ENCODE measurements at places on chromosomes 7 and 10. TPM values are rescaled to one million over a fixed set of nuclear protein-coding genes. Genes with fewer than 3 reads are reported as not detected.

Gene VENTX
- 1.2 TPM for total RNA-seq

Gene RP9
- 10.8 TPM for total RNA-seq

Gene SGCE
- 70.2 TPM for total RNA-seq

Gene LRRD1
- not detected for total RNA-seq

Gene FZD8
- 31.3 TPM for total RNA-seq

Gene FAM131B
- 0.43 TPM for total RNA-seq

Gene ARHGAP12
- 44.3 TPM for total RNA-seq

Gene SPDYE2
- total RNA-seq = not detected

Gene ACHE
- total RNA-seq = 20.9 TPM

Gene OR6B1
- not detected for total RNA-seq

GRCh38 chr7:74033372-74034311 is 5.7 kb downstream of the ELN start:
- peak; percentile 33 for DNase-seq

GRCh38 chr7:132723506-132724081 is 147.3 kb upstream of the PLXNA4 start:
- no peak for DNase-seq

GRCh38 chr10:101495324-101495925 is 92.6 kb downstream of the POLL start:
- no peak for DNase-seq

DNA sequence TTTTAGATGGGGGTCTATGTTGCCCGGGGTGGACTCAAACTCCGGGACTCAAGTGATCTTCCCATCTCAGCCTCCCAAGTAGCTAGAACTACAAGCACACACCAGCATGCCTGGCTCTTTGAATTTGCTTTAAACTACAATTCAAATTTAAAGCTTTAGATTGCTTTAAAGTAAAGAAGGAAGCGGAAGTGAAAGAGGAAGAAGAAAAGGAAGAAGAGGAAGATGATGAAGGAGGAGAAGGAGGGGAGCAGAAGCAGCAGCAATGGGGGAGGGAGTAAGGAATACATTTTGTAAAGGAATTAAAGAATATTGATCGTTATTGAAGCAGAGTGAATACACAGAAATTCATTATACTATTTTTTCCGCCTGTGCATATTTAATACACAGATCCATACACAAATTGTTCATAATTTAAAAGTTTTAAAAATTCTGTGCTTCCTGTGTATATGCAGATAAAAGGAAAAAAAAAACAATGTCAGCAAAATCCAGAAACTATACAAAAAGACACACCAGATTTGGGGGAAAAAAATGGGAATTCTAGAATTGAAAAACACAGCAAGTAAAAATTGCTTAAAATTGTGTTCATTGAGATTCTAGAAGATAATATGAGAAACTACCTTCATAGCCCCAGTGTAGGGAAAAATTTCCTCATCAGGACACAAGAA is 60.8 kb upstream of the KCNMA1 start:
- no peak for DNase-seq

DNA sequence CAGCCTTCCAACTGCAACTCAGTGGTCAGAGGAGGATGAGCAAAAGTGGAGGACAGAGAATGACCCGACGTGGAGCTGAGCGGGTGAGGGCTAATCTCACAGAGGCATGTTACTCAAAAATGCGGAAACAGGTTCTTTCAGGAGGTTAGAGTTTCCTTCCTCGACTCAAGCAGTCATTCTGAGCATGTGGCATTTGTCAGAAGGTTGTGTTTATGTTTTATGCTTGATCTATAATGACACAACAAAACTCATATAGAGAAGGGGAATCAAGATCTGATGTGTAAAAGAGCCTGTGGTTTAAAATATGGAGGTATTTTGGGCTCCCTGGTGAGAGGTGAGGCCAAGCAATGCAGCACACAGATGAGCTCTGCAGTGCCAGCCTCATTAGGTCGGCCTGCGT is 311.4 kb downstream of the ADARB2 start:
- DNase-seq = no peak

GRCh38 chr10:12321641-12322040 is 27.7 kb upstream of the CAMK1D start:
- no peak for DNase-seq

DNA sequence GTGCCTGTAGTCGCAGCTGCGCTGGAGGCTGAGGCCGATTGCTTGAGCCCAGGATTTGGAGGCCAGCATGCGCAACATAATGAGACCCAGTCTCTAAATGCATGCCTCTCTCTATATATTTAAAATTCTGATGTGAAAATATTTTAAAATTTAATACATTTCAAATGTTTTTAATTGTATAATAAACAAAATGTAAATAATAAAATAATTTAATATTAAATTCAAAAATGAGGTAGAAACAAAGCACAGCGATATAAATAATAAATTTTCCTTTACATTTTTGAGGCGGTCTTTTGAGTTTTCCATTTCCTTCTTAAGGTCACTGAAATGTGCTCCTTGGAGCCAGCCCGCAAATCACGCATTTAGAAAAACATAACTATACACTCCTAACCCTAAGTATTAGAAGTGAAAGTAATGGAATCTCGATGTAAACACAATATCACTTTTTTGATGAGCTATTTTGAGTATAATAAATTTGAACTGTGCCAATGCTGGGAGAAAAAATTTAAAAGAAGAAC is 523 bp upstream of the CDK1 start:
- no peak for DNase-seq

DNA sequence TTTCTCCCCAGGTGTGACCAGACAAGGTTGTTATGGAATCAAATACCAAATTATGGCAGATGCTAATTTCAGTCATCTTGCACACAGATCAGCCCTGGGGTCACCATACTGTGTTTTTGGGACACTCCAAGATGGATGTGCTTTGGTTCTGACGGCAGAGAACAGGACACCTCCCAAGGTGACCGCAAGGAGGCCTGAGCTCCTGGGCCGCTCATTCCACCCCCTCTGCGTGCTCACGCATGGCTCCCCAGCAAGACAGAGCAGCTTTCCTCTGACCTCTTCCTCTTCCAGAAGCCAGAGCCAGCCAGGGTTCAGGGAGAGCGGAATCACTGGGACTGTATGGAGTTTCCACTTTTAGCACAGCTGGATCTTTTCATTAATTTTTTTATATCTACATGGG is 402.8 kb downstream of the DNAJB6 start:
- no peak for DNase-seq

- no peak for DNase-seq
Measured at GRCh38 chr7:135661311-135662122, 797 bp upstream of the STMP1 start.

DNA sequence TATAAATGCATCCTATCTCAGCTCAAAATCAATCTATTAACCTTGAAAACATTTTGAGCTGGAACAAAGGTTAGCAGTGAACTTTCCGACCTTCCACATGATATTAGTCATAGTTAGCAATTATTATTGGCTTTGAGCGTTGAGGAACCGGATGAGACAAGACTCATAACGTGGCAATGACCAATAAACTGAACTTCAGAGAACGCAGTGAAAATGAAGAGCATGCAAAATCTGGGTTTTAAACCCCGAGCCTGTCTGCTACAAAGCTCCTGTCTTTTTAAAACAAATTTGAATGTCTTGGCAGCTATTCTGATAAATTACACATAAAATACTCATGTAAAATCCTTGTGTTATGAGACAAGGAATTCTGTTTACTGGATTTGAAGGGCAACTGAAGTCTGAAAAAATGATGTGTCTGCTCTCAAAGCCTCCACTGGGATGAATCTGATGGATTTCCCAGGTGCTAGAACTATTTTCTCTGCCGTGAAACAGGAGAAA is 74.7 kb upstream of the ITGB1 start:
- no peak for DNase-seq

DNA sequence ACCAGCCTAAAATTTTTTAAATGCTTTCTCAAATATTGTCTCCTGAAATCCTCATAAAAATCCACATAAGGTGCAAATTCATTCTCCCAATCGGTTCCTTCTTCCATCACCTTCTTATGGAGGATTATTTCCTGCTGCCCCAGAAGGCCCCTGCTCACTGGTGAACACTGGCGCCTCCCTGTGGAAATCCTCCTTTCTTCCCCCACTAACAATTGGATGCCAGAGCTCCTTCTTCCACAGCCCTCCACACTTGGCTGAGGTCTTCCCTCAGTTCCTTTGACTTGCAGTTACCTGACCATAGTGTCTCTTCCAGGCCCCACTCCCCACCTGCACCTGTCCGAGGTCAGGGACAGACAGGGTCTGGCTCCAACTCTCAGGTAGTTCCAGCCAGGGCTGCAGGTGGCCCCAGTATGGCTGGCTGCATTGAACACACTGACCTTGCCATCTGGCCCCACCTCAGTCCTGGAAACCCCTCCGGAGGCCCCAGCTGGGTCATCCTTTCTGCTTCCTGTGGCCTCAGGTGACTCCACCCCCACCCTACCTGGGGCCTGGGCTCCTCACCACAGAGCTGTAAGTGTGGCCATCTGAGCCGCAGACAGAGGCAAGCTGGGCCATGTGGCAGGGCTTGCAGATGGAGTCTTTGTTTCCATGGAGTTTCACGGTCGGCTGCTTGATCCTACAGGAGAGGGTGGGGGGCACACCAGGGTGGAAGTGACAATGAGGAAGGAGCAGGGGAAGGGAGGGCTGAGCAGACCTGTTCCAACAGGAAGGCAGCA is 18.4 kb downstream of the SPOCK2 start:
- no peak for DNase-seq

DNA sequence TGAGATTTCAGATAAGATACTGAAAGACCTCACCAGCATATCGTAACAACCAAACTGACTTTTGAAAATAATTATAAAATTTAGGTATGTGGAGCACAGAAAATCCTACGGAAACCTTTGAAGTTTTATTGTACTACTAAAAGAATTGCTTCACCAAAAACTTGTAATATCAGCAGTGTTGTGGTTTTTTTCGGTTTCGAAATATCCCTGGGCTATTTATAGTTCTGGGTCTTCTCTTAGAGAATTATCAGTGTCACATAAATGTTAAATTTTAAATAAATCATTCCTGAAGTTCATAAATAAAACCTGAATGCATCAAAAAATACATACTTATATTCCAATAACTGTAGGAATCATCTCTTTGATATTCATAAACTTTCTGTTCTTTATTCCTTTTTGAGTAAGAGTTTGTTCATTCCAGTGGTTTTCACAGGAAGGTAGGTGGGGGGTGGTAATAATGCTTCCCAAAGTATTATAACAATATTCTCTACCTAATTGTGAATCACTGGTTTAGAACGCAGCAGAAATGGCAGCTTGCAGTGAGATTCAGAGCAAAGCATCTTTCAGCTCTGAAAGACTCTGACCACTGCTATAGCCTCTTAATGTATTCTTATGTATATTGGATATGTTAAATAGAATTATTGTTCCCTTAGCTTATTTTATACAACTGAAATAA is 60.2 kb downstream of the ZNF277 start:
- DNase-seq = no peak

- DNase-seq = no peak
Measured at GRCh38 chr10:80491251-80492102, 37.4 kb downstream of the TSPAN14 start.

DNA sequence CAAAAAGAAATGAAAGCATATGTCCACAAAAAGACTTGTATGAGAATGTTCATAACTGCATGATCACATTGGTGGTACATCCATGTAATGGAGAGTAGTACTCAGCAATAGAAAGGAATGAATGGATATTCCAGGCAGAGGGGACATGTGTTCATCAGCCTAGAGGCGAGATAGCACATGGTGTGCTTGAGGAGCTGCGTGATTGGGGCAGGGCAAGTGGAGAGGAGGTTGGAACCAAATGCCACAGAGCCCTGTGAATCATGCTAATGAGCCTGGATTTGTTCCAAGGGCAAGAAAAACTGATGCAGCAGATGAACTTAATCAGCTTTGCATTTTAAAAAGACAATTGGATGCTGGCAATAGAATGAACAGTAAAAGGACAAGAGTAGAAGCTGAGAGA is 73.3 kb downstream of the C10orf90 start:
- no peak for DNase-seq

GRCh38 chr7:48084727-48085432 is 4.2 kb upstream of the UPP1 start:
- DNase-seq = peak; percentile 56

- DNase-seq = no peak
Measured at GRCh38 chr7:70419526-70420380, 712.2 kb upstream of the GALNT17 start.

- no peak for DNase-seq
Measured at GRCh38 chr10:82943142-82943541, 1068.1 kb downstream of the NRG3 start.

DNA sequence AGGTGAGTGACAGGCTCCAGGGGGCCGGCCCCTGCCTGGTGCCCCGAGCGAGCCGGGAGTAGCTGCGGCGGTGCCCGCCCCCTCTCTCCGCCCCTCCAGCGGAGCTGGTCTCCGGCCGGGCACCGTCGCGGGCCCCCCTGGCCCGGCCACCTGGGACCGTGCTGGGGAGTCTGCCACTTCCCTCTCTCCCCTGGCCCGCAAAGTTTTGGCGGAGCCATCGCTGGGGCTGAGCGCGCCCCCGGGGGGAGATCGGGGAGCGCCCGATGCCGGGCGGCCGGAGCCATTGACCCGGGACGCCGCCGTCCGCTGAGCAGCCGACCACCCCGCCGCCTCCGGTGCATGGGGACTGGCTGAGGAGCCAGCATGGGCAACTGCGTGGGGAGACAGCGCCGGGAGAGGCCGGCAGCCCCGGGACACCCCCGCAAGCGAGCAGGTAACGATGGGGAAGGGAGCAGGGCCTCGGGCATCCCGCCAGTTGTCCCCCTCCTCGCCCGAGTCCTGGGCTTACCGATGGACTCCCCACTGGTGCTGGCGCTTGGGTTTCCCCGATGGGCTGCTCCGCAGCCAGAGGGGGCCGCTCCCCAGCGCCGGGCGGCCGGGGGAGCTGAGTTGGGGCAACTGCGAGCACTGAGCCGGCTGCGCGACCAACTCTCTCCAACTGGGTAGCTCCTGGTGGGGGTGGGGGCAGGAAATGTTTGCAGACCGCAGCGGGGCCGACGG is at the start of gene UBTD1:
Gene UBTD1 (plus strand): TSS at position 84 of the 720 bp plus-strand sequence. CDS start 280 bp downstream, at position 364.
- peak; percentile 49 for DNase-seq

- no peak for DNase-seq
Measured at GRCh38 chr10:32315424-32315823, 31.5 kb downstream of the EPC1 start.

GRCh38 chr10:73956476-73957359 is 41.2 kb upstream of the VCL start:
- DNase-seq = no peak

DNA sequence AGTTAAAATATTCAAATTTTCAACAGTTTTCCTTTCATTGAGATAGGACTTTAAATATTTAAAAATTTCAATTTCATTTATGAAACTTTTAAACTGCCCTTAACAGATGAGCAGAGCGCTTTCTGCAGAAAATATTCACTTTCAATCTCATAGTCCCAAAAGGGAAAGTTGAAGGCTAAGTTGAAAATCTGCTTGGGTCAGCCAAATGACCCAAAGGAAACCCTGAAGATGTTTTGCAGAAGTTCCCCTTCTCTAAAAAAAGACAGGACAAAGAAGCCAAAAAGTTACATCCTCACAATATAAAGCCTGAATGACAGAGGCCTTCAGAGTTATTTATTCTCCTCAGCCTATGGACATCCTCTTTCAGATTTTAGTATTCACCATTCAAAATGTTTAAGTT is 17.6 kb upstream of the SCIN start:
- DNase-seq = no peak

DNA sequence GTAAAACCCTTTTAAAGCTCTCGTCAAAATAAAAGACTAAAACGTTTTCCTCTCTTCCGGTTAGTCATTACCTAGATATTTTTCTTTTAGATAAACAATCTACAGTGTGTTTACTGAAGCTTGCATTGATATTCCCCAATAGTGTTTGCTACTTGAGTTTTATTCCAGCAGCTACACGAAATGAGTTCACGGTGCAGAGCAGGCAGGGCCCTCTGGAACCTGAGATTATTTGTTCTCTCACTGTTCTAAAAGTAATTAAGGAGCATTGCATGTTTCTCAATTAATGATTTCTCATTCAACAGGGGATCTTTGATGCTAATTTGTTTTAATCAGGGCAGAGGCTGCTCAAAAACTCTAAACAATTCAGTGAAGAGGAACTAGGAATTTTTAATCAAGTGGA is 319.7 kb downstream of the GFRA1 start:
- no peak for DNase-seq

Measured in mucosa of descending colon (tissue), 3 donors.